ENCODE measurements at places on chromosomes 6 and 20.

GRCh38 chr20:5482791-5483190, 166.0 kb upstream of the PROKR2 start:
- no peak for DNase-seq

- DNase-seq: no peak
Measured at GRCh38 chr6:140083375-140083774, 708.9 kb upstream of the CITED2 start.

GRCh38 chr6:42616716-42617115, 52.9 kb downstream of the UBR2 start:
- DNase-seq: no peak

GRCh38 chr6:92404281-92404680, 1015.1 kb downstream of the EPHA7 start:
- no peak for DNase-seq

DNA sequence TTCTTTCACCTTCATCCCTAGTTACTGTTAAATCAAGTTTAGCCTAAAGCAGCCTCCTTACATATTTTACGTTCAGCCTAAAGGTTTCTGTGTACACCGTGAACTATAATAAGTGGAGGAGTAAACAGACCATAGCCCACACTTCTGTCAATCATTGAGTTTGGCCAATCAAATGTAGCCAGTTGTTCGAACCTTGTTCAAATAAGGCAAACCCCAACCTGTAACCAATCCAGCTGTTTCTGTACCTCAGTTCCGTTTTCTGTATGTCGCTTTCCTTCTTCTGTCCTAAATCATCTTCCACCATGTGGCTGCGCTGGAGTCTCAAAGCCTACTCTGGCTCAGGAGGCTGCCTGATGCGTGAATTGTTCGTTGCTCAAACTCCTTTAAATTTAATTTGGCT, 1.8 kb upstream of the FBXO30 start:
- DNase-seq: no peak

DNA sequence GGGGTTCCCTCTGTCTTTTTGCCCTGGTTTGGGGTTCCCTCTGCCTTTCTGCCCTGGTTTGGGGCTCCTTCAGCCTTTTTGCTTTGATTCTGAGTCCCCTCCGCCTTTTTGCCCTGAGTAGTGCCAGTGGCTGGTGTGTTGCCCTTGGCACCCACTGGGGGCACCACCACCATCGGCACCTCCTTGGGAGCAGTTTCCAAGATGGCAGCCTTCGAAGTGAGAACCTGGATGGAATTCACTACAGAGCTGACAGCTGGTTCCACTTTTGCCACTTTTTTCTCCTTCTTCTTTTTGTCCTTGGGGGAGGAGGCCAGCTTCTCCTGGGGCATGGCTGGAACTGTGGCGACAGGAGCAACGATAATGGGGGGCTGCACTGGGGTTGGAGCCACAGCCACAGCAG, 22.2 kb downstream of the RRBP1 start:
- no peak for DNase-seq

DNA sequence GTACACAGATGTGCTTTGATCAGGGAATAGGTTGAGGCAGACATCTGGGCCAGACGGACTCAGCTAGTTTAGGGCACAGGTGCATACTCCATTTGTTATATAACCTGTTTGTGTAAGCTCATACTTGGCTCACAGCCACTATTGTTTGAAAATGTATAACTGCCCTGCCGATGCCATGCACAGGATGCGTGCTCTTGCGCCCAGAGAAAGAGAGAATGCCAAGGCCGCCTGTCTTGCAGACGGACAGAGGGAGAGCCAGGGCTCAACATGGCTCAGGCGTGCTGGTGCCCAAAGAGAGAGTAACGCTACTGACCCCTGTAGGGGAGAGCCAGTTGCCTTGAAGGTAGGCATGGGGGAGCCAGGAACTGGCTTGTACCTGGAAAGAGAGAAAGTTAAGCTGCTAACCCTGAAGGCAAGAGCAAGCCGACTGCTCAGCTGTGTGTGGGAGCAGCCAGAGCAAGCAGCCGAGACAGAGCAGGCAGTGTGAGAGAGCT, 57.7 kb downstream of the FAM229B start:
- DNase-seq: no peak

GRCh38 chr6:11050731-11051130, 6.6 kb upstream of the ELOVL2 start:
- no peak for DNase-seq

GRCh38 chr6:154605882-154606370, 95.4 kb upstream of the CNKSR3 start:
- no peak for DNase-seq

GRCh38 chr6:122207061-122207460, 192.4 kb upstream of the HSF2 start:
- DNase-seq: no peak

- no peak for DNase-seq
Measured at GRCh38 chr6:12371151-12371550, 81.0 kb downstream of the EDN1 start.

DNA sequence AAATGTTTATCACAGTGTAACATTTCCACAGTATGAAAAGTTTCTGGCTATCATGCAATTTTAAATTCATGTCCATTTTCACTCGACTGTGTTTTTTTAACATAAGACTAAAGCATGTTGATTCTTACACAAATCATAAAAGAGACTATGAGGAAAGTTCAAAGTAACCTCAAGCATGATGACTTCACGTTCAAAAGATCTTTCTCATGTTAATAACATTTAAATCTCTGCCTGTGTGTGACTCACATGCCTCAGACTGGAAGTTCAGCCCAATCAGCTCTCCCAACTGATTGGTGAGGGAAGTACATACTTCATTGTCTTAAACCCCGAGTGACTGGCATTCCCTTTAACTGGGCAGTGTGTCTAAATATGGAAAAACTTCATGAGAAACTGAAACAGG, 37.4 kb downstream of the ATXN1 start:
- DNase-seq: no peak

DNA sequence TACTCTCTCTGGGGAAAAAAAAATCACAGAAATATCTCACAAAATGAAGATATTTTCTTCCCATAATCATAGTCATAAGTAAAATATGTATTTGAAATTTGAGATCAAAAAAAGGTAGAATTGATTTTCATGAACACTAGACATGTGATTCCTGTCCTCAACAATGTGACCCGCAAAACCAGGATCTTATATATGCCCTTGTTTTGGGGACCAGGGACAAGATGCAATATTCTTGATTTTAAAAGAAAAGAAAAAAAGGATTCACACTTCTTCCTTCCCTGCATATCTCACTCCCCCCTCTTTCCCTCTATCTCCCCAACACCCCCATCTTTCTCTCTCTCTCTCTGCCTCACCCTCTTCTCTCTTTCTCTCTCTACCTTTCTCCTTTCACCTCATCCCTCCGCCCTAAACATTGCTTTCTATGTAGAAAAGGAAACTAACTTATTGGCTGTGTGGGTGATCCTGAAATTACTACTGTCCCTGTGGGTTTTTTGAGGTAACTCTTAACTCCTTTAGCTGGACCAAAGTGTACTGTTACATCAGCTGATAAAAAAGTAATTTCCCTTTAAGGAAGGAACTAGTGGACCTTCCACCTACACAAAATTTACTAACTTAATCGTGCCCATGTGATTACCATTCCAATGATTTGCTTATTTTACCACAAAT, 85.6 kb downstream of the AIG1 start:
- DNase-seq: no peak

GRCh38 chr20:8127553-8128255, 4.4 kb upstream of the PLCB1 start:
- no peak for DNase-seq

DNA sequence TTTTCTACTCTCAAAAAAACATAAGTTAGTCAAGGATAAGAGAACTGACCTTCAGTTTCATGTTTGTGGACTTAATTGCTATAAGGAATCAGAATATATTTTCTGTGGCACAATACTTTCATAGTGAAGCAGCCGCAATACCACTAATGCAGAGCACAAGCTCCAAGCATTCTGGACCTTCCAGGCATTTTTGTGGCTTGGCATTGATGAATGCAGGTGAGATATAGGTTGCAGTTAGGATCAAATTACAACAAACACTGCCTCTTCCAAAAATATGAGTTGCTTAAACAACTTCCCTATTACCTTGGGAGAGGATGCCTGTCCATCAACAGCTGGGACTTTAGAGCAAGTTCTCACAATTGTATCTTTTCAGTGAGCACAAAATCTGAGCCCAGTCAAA, 162.8 kb upstream of the RSPO3 start:
- no peak for DNase-seq

DNA sequence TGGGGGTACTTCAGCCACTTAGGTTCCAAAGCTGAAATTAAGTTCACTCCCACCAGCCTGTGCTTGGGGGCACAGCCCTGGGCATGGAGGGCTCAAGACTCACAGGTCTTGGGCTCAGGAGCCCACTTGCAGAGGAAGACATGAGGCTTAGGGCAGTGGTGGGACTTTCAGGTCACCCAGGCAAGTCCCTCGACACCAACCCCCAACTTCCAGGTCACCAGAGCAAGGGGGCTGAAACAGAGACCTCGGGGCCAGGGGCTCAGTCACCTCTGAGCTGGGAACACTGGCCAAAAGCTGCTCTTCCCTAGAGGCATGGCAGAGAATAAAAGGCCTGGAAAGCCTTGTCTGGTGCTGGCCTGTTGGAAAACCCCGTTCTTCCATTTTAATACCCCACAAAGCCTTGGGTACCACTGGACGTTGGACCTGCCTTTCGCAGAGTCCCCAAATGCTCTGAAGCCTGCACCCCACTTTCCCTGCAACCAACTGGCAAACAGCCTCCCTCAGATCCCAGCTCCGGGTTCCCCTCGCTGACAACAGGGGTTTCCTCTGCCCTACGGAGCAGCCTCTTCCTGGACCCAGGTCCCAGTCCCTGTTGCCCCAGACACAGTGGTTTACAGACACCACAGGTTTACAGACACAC, 160.9 kb upstream of the PMEPA1 start:
- no peak for DNase-seq

GRCh38 chr6:111779660-111780059, 93.6 kb downstream of the FYN start:
- DNase-seq: no peak

GRCh38 chr6:68958327-68958726, 323.2 kb downstream of the ADGRB3 start:
- DNase-seq: no peak

DNA sequence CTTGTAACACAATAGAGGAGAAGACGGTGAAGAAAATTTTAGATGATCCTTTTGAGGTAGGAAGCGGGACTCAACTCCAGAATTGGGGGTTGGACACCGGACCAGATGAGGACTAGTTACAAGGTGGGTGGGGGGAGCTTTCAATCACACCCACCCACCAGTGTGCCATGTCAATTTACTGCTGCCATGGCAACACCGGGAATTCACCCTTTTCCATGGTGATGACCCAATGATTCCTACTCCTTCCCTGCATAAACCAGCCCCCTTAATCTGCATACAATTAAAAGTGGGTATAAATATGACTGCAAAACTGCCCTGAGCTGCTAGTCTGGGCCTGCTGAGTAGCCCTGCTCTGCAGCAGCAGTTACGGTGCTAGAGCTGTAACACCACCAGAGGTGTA, 14.7 kb downstream of the RAD21L1 start:
- DNase-seq: no peak

DNA sequence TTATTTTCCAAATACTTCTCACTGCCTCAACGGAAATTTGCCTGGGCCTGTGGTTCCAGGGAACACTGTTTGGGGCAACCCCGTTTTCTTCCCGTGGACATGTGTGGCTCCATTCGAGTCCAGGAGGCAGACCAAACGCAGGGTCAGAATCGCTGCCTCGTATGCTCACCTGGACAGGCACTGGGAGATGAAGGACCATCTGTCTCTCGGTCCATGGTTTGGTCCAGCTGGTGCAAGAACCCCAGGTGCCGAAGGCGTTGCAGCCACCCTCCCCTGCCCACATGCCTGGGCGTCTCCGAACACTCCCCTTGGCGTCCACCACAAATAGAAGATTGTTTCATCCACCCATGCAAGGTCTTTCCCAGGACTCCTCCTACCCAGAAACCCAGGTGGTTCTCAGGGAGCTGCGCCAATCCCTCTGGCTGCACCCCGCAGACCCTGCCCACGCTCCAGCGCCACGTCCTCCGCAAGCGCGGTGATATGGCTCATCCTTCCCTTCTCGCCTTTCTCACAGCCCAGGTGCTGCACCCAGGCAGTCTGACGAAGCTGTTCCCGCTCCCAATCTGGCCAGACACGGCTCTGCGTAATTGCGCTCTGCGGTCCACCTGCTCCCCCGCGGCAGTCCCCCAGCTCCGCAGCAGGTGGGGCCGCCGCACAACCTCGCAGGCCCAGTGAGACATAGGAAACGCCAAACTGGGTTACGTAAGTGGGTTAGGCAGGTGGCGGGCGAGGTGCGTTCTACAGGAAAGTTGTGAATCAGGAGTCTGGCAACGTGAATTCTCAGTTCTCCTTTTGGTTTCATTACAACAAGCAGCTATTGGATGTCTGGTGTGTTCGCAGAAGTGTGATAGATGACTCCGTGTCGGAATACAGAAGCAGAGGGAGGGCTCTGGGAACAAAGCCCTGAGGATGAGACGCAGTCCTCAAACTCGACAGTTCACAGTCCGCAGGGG, 146.2 kb upstream of the ECI2 start:
- no peak for DNase-seq

DNA sequence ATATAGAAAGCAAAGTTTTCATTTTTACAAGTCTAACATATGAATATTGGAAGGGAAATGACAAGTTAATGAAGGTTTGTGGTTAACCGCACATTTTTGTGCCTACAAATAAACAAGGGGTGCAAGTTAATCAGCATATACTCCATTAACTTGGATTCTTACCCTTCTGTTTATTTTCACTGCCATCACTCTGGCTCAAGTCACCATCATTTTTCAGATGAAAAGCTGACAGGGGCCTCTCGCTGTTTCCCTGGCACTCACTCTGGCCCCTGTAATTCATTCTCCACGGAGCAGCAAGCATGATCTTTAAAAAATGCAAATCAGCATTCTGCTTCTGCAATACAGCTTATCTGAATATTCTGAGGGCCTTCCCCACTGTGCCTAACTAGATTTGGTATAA, 29.8 kb downstream of the APCDD1L start:
- no peak for DNase-seq

DNA sequence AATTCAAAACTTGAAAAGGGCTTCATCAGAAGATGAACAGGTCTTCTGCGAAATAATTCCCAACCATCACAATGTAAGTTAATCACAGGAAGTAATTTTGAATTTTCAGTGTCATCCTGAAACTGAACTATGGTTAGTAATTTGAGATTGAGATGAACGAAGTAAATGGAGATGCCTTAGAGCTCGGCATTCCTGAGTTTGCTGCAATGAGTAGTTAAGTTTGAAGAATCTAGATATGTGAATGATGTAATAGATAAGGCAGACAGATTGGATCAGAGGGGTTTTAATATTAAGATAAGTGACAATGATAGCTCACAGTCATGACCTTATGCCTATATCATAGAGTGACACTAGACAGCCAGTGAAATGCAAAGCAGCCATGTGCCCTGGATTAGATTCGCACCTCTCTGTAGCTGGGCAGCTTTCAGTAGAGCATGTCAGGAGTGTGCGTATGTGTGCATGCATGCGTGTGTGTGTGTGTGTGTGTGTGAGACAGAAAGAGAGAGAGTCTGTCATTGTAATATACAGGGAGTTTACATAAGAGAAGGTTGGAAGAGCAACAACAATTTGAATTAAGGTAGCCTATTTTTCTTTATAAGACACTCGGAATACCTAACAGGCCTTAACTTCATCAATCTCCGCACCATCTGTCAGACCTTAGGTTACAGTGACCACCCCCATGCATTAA, 233.0 kb downstream of the GMPR start:
- no peak for DNase-seq
